HFFc6 (cell line): ENCODE measurements at places on chromosomes 4 and X.
A peak's percentile ranks its signal among the peaks of the same experiment; 100 is the strongest.

- no peak for DNase-seq
Observed at GRCh38 chr4:93263166-93263565, 565.4 kb upstream of the ATOH1 start.

DNA sequence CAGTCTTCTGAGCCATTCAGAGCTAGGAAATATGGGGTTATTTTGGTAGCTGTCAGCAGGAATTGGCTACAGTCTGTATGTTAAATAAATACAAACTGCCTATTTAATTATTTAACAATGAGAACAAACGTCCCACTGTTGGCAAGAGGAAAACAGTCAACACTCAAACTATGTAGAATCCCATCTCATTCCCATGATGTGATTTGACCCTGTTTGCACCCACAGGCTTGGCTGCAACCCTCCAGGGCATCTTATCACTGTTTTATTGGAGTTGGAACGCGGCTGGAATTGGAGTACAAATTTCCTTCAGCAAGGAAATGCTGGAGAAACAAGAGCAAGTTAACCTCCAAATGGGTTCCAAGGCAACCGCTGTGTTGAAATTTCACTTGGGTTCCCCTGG lies 124.0 kb downstream of the KIT start:
- no peak for DNase-seq

DNA sequence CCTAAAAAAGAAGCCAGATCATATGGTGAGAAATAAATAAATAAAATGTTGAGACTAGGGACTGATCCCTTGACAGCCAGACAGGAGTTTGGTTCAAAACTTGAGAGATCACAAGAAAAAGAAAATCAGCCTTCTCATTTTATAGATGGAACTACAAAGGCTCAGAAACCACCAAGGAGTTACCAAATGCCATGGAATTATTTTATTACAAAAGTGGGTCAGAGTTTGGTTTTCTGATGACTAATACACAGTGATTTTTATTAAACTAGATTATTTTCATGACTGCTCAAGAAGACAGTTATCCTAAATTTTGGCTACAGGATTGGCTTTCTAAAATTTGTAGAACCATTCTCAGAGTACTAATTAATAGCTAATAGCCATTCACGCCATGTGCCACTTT lies 6.2 kb downstream of the CXCL1 start:
- DNase-seq: no peak

GRCh38 chr4:143692241-143692640 lies 8.2 kb downstream of the FREM3 start:
- DNase-seq: no peak

- DNase-seq: no peak
Observed at GRCh38 chrX:109382332-109382731, 99.6 kb downstream of the GUCY2F start.

DNA sequence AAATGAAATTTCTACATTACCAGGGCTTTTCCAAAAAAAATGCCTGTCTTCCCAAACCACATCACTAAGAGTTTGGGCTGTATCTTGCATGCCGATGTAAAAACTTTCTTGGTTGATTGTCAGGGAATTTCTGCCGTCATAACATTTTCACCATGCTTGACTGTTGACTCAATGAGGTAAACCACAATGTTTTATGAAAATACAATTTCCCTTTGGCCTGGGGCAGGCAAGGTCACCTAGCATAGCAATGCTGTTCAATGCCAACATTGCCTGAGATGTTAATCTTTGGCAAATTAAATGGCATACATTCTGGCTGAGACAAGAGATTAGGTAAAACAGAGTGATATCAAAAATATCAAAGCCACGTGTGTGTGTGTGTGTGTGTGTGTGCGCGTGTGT lies 137.1 kb upstream of the TBL1X start:
- peak; percentile 78 for DNase-seq

DNA sequence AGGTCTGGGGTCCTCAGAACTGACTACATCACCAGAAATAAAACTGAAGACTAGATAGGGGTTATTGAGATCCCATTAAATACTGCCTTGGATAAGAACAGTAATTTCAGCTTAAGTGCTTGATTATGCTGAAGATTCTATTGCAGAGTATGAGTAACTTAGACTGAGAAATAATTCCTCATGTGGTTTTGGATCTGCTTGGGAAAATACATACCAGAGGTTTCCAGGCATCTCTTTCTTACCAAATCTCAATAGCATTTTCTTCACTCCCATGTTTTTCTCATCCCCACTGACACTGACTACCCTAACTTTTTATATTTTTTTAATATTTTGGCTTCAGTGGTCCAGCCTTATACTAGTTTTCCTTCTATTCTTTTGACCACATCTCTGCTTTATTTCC lies 92.0 kb upstream of the TEX13D start:
- DNase-seq: no peak

GRCh38 chr4:13705521-13706041 lies 78.1 kb upstream of the BOD1L1 start:
- DNase-seq: no peak

DNA sequence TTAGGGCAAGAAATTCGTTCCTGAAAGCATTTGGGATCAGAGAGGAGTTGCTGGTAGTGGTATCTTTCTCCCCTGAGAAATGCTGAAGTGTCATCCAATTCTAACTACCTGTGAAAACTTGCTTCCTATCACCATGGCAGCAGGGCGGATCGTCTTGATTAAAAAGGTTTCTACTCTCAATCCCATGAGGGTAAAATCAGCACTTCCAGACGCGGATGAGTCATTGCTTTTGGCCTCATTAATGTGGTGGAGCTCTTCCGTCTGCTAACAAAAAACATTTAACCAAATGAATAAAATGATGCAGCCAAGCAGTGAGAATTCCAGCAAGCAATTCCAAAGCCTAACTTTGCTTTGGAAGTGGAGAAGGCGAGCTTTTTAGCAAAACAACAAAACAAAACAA lies 325.6 kb downstream of the CAMK2D start:
- peak; percentile 67 for DNase-seq

DNA sequence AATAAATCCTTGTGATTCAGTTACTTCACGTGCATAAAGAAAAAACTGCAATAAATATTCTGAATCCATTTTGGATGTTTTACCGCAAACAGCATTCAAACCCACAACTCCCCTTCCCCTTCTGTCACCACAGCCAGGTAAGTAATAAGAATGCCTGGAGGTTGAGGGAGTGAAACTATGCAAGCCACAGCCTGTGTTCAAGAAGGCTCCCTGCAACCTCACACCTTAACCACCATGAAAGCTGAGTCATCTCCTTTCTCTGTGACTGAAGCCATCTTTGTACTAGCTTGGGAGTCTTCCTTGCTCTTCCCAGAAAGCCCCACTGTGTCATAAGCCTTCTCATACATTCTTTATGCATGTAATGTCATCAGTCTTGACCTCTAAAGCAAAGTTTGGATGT lies 297.0 kb upstream of the PUDP start:
- DNase-seq: no peak

DNA sequence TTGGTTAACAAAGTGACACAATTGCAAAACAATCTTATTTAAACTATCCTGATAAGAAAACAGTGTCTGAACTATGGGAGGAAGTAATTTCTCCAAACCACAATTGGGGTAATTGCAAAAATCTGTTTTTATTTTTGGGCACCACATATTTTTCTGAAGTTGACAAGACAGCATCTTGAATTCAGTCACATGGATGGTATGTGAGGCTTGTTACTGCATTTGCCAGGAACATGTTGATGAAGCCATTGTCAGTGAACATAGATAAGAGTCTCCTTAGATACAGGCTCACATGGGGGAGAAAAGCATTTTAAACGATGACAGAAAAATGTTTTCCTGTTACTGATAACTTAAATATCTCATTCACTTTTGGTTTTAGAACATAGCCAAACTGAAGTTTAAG lies 5.5 kb upstream of the USP53 start:
- DNase-seq: peak; percentile 54
